ENCODE measurements at places on chromosomes 16 and 17.
A peak's percentile ranks its signal among the peaks of the same experiment; 100 is the strongest.

DNA sequence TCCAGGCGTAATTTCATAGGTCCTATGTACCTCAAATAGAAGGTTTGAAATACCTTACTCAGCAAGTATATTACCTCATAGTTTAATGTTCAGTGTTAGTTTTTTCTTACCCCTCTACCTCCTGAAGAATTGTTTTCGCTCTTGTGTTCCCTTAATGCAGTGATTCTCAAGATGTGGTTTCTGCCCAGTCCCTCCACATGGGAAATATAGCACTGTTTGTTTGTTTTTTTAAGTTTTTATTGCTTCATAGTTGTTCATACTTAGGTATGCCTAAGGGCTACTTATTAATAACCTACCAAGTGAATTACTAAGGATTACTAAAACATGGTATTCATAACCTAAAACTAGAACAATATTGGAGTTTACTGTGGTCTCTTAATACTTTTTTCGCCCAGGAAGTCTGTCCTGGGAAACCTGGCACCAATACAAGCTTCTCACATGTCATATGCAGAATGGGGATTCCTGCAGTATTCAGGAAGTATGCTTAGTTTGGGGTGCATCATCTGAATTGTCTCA is 5.0 kb downstream of the RSPRY1 start:
- DNase-seq, result peak; percentile 69

DNA sequence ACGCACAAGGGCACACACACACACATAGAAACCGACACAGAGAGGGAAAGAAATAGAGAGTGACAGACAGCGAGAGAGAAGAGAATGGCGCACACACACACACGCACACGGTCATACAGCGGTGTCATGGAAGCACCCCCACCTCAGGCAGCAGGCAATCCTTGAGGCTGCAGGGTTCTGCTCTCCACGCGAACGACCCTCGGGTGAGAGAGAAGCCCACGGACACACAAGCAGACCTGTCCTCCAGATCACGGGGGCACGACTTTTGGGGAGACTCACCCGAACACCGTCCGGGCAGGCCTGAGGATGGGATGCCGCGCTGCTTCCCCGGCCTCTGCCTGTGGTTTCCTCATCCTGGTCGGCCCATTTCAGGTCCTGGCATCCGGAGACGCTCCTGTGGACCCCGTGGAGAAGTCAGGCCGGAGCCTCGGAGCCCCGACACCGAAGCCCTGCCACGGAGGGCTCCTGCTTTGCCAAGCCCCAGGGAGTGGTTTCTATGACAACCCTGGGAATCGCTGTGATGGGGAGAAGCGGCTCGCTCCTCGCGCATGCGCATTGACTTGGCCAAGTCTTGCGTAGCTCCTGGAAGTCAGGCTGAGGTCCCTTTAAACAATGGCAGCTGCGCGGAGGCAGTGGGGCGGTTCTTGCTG is 118.2 kb upstream of the KCNJ18 start:
- peak; percentile 89 for DNase-seq

- DNase-seq, result no peak
These were observed 1.1 kb downstream of the TOX3 start for GRCh38 chr16:52545898-52546266.

DNA sequence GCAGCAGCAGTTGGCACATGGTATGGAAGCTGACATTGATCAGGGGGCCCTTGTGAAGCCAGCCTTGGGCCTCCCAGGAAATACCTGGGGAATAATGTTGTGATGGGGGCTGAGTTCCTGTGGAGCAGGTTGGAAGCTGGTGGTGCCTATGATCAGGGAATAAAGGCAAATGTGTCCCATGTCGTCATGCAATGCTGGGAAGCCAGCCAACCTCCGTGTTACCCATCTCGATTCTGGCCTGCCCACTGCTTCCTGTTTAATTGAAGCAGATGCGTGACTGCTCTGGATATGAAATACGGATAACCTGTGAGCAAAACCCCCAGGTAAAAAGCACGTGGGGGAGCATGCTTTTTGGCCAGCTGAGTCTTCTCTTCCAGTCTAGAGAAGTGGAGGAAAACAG is 580.4 kb upstream of the HSBP1 start:
- DNase-seq, result no peak

DNA sequence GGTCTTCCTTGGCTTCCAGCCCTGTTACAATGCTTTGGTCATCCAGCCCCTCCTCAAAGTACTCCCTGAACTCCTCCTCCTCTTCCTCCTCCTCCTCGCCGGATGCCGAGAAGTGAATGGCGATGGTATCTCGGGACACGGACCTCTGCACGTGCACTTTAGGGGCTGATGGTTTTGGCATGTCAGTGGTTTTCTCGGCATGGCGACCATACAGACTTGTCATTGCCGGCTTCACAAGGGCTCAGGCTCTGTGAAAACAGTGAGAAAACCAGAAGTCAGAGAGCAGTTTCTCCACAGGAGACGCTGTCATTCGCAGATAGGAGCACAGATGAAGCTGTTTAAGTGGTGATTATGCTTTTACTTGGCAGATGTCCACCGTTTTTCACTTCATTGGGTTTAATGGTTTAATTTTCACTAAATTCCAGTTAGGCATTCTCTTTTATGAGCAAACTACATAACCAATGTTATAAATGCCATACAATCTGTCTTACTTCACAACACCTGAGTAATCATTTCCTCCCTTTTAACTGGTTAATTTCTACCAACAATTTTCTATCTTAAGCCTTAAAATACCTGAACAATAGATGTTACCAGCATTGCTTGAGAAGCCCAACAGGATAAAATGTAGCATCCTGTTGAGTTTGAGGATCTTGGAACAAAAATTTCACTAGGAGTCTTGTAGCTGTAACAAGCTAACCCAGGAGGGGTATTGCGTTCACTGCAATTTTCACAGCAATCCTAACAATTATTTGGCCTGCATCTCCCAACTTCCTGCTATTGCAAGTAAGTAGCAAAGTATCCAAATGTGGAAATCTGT is 48.9 kb downstream of the TEX2 start:
- no peak for DNase-seq

- no peak for DNase-seq
These were observed 117.1 kb downstream of the ZNF423 start for GRCh38 chr16:49738832-49739231.

GRCh38 chr17:17434477-17434876 is 42.3 kb upstream of the MED9 start:
- peak; percentile 29 for DNase-seq

DNA sequence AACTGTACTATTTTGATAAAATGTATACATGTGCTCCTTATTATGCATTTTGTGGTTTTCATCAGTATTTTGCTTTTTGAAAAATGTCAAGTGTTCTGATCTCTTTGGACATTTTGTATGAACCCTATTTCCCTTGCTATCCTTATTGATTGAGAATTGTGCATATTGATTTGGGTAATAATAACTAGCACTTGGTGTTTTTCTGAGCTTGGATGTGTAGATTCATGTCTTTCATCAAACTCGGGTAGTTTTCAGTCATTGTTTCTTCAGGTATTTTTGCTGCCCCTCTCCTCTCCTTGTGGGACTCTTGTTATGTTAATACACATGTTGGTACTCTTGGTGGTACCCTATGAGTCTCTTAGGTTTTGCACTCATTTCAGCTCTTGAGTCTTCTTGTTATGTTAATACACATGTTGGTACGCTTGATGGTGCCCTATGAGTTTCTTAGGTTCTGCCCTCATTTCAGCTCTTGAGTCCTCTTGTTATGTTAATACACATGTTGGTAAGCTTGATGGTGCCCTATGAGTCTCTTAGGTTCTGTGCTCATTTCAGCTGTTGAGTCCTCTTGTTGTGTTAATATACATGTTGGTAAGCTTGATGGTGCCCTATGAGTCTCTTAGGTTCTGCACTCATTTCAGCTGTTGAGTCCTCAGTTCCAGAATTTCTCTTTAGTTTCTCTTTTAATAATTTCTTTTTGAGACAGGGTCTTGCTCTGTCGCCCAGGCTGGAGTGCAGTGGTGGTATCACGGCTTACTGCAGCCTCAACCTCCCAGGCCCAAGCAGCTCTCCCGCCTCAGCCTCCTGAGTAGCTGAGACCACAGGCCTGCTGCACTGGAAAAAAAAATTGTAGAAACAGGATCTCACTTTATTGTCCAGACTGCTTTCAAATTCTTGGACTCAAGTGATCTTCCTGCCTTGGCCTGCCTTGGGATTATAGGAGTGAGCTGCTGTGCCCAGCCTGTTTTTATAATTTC is 19.3 kb downstream of the ZNF750 start:
- no peak for DNase-seq

Data from EH (cell line).